GM06990 (cell line): ENCODE measurements at places on chromosomes 1 and 21.

DNA sequence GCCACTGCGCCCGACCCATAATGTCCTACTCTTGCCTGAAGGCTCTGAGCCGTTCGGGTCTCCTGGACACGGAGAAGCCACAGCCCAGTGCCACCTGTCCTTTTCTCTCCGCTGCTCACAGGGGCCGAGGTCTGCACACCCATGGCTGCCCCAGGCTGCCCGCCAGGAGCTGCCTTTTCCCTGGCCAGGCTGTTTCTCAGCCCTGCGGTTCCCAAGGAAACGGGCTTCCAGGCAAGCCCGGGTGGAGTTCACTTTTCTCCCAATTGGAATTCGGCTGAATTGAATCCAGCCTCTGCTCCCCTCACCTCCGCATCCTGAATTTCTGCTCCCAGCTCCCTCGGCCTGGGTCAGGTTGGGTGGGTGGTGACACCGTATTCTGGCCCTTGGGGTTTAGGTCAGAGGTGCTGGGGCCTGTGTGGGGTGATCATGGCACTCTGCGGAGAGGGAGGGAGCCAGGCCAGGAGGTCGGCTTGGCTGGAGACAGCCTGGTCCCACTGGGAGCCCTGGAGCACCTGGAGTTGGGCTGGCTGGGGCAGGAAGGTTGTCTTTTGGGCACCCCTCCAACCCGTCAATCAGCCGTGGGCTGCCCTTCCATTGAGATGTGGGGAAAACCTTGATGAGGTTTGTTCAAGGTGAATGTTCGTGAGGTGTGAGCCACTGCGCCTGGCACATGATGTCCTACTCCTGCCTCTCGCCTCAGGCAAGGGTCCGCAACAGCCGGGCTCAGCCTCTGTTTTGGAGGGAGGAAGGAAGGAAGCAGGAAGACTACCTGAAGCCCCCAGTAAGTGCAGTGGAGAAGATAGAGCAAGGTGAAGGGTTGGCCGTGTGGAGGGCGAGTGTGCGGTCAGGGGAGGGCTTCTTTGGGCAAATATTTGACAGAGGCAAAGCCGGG is 25.1 kb downstream of the RRP1 start:
- DNase-seq = no peak

GRCh38 chr1:230270185-230270558 is 156.0 kb downstream of the PGBD5 start:
- no peak for DNase-seq

DNA sequence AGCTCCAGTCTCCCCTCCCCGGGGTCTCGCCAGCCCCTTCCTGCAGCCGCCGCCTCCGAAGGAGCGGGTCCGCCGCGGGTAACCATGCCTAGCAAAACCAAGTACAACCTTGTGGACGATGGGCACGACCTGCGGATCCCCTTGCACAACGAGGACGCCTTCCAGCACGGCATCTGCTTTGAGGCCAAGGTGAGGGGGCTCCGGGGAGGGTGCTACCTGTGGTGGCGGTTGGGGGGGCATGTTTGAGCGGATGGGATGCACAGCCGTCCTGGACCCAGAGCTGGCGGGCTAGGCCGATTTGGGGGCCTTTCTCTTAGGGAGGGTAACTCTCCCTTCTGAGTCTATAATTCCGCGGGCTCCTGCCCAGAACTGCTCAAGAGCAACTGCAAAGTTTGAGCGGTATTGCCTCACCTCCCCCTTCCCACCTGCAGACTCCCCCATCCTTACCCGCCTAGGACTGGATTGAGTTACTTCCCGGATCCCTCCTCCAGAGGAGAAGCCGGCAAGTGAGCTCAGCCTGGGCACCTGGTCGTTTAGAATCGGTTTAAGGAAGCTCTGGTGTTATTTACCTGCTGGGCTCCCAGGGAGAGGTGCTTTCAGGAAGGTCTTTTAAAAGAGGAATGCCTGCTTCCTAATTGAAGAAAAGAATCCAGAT is 730 bp downstream of the NOS1AP start:
- DNase-seq = peak; percentile 10

DNA sequence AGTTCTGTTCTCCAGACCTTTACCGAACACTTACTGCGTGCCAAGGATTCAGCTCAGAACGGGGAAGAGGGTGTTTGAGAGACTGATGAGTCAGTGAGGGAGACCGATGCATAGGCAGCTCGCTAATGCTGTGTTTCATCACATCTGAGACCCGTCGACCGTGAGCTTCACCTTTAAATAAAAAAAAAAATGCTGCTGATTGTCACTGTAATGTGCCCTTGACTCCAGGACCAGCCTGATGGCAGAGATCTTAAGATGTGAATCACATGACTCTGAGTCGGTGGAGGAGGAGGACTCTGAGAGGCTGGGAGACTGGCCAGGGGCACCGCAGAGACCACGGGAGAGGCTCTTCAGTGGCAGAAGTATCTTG is 28.8 kb downstream of the SPSB1 start:
- no peak for DNase-seq

DNA sequence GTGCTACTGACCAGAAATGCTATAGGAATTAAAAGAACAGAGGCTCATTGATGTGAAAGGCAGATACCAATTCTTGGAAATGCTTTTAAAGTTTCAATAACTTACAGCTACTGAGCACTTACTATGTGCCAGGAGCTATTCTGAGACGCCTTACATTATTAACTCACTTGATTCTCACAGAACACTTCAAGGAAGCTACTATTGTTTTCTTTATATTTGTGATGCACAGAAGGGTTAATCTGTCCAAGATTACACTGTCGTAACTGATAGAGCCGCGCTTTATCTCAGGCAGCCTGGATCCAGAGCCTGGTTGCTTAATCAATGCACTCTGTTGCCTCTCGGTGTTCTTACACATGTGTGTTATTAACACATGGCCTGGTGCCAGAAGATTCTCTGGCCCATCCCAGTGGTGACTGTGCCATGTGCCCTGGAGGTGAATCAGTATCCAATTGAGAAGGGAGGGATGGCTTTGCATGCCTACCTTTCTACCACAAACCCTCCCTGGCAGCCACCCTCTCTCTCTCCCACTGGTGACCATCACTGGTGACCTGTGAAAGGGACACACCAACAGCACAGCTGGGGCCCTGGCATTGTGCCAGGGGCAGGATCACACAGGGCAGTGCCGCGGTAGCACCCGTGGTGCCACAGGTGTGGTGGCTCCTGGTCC is 8.8 kb downstream of the FMO1 start:
- no peak for DNase-seq

- DNase-seq = no peak
Measured at GRCh38 chr1:2602866-2603520, 16.4 kb downstream of the PRXL2B start.
